ENCODE measurements at places on chromosomes 2 and 18.
A peak's percentile ranks its signal among the peaks of the same experiment; 100 is the strongest.

GRCh38 chr2:180955101-180955500 is 25.3 kb upstream of the UBE2E3 start:
- DNase-seq, result no peak

DNA sequence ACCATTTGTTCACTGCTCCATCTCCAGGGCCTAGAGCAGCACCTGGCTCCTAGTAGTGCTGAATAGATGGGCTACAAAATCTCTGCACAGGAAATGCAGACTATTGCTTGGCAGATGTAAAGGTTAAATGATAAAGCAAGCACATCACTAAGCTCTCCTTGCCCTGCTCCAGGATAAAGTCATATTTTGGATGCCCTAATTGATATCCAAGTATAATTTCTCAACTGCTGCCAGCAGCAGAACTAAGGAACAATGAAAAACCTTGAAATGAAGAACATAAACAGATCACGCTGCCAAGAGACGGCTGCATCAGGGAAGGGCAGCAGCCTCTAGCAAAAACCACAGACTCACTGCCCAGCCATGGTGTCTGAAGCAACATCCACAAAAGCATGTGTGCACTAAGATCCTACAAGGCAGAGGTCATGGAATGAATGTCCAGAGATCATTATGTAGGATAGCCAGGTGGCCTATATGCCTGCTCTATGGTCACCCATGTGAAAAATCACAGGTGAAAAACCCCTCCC is 134.7 kb downstream of the TMEM163 start:
- DNase-seq, result no peak

GRCh38 chr2:88342749-88343148 is 109.7 kb downstream of the FOXI3 start:
- DNase-seq, result no peak

GRCh38 chr2:47221946-47222345 is 66.8 kb upstream of the STPG4 start:
- no peak for DNase-seq

GRCh38 chr2:147543056-147543455 is 301.8 kb upstream of the ACVR2A start:
- DNase-seq, result no peak

DNA sequence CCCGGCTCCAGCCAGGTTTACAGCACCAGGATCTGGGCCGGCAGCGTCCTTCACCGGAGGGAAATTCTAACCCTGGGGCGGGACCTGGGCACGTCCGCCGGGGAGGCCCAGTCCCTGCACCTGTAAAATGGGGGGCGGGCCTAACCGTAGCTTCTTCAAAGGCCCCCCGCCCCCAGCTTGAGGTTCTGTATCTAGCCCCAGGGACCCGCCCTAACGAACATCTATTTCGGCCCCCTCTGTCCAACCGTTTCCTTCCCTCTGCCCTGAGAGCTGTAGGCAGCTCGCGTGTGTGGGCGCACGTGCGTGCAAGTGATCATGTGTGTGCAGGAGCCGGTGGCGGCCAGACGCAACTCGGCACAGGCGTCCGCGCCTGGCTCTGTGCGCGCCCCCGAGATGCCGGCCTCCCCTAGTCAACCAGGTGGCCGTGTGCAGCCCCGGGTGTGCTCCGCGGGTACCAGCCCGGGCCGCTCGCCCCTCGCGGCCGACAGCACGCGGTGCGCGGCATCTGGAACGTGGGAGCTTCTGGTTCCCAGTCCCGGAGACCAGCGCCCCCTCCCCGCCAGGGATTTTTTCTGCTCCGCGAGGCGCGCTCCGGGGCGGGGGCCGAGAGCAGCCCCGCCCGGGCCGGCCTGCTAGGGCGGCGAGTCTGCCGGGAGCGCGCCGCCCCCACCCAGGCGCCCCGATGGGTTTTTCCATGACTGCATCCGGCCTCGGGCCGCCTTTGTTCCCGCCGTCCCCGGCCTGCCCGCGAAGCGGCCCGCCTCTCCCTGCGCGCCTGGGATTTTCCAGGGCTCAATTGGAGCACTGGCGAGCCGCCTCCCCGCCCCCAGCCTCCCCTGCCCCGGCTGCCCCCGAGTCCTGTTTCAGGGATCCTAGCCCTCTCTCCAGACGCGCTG is 21.2 kb downstream of the TEX44 start:
- DNase-seq, result peak; percentile 68

- no peak for DNase-seq
These were observed 138.1 kb downstream of the WDR7 start for GRCh38 chr18:56789004-56789888.

- DNase-seq, result no peak
These were observed 35.0 kb downstream of the RPL37A start for GRCh38 chr2:216533609-216534008.

DNA sequence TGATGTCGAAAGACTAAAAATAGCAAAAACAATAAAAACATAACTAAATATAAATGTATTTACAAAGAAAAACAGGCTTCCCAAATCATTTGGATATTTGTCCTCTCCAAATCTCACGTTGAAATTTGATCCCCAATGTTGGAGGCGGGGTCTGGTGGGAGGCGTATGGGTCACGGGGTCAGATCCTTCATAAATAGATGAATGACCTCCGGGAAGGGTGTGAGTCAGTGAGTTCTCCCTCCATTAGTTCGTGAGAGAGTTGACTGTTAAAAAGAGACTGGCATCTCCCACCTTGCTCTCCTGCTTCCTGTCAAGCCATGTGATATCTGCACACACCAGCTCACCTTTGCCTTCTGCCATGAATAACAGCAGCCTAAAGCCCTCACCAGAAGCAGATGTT is 703.0 kb downstream of the TMEM182 start:
- DNase-seq, result no peak

DNA sequence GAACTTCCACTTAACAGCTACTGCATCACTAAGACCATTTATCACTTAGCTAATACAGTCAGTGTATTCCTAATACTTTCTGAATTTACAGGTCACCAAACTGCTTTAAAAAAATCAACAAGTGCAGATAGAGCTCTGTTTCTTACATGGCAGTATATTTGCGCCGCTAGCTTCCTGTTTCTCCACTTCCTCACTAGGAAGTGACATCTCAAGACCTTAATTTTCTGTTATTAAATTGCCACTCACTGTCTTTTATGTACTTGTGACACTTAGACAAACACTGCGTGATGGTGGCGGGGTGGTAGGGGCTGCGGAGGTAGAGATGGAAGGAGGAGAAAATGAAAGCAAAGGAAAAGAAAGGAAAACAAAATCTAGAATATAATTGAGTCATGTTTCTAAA is 53.7 kb upstream of the CRIM1 start:
- no peak for DNase-seq

DNA sequence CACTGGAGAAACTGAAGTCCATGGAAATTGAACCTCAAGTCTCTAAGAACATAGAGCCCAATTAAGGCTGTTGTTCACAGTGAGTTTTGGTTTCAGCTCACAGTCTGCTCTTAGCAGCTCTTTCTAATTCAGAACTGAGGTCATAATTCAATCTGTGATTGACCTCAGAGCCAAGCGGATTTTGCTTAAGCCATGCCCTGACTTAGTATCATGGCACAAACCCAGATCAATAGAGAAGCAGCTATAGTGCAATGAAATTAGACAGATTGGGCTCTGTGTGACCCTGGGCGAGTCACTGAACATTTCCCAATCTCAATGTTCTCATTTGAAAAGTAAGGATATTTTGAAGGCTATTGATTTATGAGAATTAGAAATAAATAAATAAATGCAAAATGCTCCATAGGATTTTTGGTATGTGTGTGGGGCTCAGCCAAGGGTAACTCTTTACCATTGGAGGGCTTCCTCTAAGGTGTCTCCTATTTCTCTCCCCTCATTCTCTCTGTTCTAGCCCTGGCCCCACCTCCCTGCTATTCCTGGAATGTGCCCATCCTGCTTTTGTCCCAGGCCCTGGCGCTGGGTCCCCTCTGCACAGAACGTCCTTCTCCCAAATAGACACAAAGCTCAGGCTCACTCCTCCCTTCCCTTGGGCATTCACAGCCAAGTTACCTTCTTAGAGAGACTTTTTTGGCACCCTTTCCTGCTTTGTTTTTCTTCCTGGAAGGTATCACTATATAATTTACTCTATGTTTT is 239.6 kb downstream of the LPIN1 start:
- DNase-seq, result no peak

DNA sequence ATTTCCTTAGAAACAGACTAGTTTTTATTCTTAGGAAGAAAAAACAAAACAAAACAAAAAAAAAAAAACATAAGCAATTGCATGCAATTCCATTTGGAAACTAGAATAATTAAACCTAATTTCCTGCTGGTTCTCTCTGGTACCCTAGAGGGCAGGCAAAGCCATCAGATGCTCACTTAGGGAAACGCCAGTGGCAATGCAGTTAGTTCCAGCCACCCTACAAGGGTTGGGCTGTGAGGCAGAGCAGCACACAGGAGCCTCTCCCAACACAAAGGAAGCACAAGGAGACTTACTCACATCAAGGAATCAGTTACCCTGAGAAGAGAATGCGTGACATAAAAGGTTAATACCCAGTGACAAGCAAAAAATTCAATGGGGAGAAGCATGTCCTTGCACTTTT is 28.8 kb downstream of the CCDC93 start:
- DNase-seq, result no peak

DNA sequence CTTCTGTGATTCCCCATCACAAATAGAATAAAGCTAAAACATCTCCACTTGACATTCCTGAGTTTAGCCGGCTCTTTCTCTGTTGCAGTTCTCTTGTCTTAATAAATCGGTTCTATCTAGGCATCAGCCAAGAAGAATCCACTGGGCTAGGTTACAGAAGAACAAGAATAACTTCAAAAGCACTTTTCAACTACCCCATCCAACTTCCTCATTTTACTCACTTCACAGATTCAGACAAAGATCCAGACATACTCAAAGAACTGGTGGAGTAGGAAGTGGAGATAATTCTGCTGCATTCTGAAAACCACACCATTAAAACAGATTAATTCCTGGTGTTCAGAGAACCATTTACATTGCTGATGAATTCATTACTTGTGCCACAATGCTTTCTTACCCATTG is 9.6 kb upstream of the ALPK2 start:
- DNase-seq, result no peak

- no peak for DNase-seq
These were observed 157.9 kb downstream of the LRRC30 start for GRCh38 chr18:7388741-7389140.

DNA sequence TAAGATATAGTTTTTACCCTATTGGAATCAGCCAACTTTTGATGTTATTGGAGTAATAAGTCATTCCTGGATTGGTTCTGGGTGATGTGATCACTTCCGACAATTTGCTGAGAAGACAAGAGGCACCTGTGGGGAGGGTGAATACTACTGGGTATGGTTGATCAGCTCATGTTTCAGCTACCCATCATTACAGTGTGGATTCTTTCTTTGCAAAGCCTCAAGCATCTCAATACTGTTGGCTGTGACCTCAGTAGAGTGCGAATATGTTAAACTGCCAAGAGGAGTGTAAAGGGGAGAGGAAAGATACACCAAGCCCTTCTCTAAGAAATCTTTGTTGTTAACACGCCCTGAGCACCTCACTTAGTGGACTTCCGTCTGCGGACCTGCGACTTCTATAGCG is 317.7 kb downstream of the TDRD15 start:
- no peak for DNase-seq

DNA sequence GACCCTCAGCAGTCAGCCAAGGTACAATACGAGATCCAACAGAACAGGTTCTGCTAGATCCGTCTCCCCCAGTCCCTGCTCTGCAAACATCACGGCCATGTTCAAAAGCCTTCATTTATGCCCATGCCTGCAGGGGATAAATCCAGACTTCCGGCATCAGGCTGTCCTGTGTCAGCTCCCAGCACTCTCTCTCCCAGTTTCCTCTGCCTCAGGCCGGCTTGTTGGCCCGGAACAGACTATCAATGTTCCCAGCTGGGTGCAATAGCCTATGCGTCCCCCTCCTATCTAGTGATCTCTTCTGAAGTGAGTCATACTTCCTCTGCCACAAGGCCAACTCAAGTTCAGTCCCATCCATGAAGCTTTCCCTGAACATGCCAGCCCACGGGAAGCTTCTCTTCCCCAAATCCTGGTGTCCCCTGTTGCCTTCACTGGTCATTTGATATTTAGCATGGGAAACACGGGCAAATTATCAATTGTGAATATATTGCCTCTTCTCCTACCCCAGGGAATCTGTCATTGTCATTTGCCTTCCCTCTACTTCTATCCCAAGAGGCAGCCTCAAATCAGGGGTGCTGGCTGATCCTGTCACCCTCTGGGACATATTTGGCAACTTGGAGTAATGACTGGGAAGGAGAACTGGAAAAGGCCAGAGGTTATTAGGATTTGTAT is 51.1 kb downstream of the CAPN13 start:
- DNase-seq, result no peak
